Substantia nigra (tissue), 51 donors: ENCODE measurements at places on chromosomes 11 and 22.

DNA sequence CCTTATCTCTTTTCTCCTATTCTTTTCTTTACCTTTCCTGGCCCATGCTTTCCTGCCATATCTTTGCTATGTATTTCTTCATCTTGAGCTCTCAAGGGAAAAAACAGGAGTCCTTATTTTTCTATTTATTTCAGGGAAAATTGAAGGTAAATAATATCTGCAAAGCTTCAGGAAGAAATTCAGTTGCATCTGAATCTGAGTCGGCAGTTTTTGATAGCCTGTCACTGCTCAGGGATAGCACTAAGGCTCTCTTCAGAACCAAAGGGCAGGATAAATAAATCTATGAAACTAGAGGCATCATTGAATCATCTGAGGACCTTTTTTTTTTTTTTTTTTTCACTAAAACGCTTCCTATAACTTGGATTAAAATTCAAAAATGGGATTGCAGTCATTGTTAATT lies 288.9 kb downstream of the TMEM135 start:
- no peak for DNase-seq

DNA sequence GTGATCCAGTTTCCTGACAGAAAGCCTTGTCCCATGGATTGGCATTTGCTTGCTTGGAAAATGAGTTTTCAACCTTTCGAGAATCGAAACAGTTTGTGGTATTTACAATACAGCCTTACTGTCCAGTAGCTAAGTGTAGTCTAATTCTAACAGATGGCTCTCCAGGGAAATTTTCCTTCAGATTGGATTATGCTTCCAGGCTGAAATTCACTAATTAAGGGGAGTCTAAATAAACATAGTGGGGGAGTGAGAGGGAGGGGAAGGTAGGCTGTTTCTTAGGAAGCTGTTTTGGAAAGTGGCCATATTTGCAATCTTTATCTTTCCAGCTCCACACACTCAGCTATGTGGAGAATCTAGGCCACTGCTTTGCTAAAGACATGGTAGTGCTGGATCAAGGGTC lies 81.3 kb downstream of the SYT9 start:
- DNase-seq, result no peak

GRCh38 chr11:17743808-17744119 lies 9.2 kb downstream of the KCNC1 start:
- no peak for DNase-seq

GRCh38 chr22:23145878-23146470 lies 697 bp downstream of the RAB36 start:
- no peak for DNase-seq

DNA sequence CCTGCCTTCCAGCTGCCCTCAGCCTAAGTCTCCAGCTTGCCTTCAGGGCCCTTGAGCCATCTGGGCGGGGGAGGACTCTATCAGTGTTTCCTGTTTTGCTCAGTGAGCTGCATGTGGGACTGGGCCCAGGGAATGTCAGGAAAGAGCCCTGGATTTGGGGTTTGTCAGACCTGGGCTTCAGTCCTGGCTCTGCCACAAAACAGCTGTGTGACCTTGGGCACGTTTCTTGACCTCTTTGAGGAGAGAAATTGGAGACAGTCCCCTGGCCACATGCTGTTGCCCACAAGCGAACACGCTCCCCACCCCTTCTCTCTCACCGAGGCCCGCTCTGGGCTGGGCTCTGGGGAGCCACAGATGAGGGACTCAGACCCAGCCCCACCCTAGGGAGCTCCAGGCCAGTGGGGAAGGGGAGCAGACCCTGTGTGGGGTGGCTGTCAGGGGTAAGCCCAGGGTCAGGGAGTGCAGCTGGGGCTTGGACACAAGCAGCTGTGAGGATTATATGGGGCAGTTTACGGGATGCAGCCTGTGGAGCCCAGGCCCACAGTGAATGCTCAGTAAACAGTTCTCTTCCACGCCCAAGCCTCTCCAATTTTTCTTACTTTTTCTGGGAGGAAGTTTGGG lies 12.3 kb downstream of the MYO7A start:
- no peak for DNase-seq

DNA sequence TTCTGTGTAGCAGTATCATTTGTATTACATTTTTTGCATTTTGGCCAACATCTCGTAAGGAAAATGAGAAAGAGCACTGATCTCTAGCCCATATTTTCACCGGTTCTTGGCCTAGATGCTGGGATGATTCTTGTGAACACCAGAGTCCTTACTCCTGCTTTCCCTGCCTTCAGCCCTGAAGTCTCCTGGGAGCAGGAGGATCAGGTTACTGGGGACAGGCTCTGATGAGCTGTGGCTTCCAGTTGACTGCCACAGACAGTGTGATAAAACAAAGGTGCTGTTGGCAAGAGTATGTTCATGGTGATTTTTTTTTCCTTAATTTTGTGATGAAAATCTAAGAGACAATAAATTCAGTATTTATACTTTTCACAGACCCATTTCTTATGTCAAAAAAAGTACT lies 34.2 kb upstream of the ADSL start:
- no peak for DNase-seq
